HTR-8/SVneo (cell line): ENCODE measurements at places on chromosomes 5 and 9.

GRCh38 chr9:89400403-89401116, 82.3 kb downstream of the SECISBP2 start:
- DNase-seq: no peak

- DNase-seq: no peak
Measured at GRCh38 chr5:158063052-158063451, 204.1 kb upstream of the CLINT1 start.

DNA sequence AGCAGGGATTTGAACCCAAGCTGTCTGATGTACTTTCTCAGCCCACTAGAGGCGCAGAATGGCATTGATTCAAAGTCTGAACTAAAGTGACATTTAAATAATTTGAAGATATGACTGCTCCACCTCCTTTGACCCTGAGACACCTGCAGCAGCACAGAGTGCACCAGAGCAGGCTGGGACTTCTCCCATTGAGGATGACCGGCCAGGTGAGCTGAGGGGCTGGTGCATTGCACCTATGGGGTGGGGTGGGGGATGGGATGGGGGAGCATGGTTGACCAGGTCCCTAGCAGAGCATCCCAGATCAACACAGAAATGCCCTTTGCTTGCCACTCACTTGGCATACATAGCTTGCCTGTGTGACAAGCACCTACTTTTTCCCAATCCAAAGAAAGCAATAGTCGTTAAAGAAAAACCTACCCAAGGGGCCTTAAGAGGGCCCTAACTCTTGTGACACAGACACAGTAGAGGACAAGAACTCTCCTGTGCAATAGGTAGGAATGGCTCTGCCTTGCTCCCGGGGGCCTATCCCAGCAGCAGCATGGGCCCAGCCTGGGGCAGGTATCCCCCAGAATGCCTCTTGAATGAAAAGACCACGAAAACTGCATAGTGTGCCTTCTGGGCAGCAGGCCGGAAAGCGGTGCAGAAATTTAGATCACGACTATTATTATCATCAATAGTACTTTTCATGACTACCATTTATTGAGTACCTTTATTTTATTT, 6.5 kb downstream of the SH3PXD2B start:
- DNase-seq: no peak

- no peak for DNase-seq
Measured at GRCh38 chr5:130333089-130333488, 428.8 kb downstream of the CHSY3 start.

- DNase-seq: no peak
Measured at GRCh38 chr9:137041124-137041523, 4.9 kb downstream of the NPDC1 start.

DNA sequence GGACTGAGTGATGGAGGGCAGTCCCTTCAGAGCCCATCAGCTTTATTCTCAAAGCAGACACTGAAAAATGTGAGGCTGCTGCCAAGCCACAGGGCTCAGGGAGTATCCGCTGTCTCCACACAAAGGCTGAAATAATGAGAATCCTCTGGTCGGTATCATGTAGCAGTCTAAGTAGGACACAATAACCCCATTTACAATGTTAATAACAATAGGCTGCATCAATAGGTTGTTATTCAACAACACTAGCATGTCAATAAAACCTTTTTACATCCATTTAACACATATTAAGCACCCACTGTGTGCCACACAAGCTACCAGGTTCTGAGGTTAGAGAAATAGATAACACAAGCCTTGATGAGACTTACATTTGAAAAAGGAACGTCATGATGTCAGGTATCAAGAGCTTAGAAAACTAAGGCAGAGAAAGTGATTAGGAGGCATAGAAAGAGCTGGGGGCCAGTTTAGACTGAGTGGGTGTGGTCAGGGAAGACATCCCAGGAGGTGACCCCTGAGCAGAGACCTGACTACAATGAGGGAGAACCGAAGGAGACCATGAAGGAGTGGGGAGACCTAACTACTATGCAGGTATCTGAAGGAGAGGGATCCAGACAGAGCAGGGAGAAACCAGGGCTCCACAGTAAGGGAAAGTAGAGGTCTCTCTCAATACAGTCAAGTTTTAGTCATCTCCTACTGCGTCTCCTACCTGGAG, 140.1 kb upstream of the GRIA1 start:
- no peak for DNase-seq

GRCh38 chr9:114299286-114300152, 23.4 kb upstream of the ORM1 start:
- no peak for DNase-seq

DNA sequence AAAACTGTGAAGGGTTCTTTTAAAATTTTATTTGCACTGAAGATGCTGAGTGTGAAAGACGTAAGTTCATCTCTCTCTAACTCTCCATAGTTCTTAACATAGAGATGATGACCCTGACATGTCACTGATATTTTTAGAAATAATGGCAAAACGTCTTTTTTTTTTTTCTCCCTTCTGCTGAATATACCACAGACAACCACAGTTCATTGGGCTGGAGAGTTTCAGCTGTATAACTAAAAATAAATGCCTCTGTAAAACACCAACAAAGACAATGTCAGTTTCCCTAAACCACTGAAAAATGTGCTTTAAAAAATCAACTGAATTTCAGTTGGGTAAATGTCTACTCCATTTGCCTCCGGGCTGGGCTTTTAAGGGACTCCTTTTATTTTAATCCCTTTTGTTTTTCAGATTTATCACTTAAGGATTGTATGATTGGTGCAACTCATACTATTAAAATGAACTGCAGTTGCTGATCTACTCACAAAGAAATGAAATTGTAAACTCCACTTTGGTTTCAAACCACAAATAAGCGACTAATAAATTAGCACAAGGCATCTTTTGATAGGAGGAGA, 830.9 kb upstream of the WWC1 start:
- DNase-seq: no peak

DNA sequence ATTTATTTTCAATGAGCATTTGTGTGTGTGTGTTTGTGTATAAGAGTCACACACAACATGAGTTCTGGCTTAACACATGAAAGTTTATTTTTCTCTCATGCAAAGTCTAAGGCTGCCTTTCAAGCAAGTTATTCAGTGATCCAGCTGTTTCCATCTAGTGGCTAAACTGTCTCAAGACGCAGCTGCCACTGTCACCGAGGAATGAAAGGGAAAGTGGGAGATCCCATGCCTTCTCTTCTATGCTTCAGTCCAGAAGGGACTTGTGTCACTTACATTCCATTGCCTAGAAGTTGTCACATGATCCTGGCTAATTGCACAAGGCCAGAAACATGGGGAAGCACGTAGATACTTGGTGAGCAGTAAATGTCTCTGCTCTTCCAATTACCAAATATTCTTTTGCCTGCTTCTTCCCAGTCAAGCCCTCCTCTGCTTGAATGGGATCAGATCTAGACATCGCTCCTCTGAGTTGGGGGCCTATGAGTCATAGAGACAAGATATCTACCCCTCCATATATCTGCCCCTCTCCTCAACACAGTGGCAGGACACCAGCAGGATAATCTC, 30.4 kb upstream of the SLIT3 start:
- DNase-seq: no peak

DNA sequence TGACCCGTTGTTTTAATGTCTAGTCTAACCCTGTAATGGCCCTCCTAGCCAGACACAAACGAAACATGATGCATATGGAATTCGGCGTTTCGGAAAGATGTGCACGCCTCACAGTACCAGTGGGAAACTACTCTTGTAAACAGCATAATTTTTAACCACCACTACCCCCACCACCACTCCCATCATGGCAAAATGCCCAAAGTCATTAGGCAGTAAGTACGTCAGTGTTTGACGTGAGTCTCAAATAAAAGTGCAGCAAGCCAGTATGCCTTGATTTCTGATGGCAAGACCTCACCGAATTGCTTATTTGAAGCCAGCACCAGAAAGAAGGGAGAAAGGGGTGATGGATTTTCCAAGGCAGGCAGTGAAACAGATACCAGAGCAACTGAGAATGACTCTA, 71.4 kb downstream of the ADRB2 start:
- no peak for DNase-seq

- DNase-seq: no peak
Measured at GRCh38 chr5:177501874-177502678, 4.7 kb upstream of the PDLIM7 start.

- no peak for DNase-seq
Measured at GRCh38 chr5:37751227-37751626, 88.6 kb downstream of the GDNF start.

- peak; percentile 23 for DNase-seq
Measured at GRCh38 chr5:66987949-66988838, 208.4 kb downstream of the CD180 start.

GRCh38 chr9:32570262-32570661, 2.7 kb downstream of the NDUFB6 start:
- no peak for DNase-seq

GRCh38 chr9:78171651-78172050, 64.2 kb upstream of the CEP78 start:
- DNase-seq: no peak

DNA sequence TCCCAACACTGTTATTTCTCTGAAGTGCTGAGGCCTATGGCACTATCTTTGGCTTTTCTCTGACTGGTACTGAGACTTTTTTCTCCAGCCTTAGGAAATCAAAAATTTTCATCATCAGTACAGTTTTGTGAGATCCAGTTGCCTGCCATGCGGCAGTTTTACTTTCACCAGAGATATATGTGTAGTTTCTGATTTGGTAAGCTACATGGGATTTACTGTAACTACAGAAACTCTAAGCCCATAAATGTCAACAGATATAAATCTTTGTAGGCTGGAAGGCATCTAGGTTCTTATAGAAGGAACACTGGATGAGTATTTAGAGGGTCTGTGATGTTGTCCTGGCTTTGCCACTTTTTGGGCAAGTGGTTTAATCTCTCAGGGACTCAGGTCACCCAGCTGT, 69.0 kb downstream of the DOCK2 start:
- DNase-seq: no peak

- no peak for DNase-seq
Measured at GRCh38 chr9:116842658-116843057, 155.6 kb downstream of the TRIM32 start.

DNA sequence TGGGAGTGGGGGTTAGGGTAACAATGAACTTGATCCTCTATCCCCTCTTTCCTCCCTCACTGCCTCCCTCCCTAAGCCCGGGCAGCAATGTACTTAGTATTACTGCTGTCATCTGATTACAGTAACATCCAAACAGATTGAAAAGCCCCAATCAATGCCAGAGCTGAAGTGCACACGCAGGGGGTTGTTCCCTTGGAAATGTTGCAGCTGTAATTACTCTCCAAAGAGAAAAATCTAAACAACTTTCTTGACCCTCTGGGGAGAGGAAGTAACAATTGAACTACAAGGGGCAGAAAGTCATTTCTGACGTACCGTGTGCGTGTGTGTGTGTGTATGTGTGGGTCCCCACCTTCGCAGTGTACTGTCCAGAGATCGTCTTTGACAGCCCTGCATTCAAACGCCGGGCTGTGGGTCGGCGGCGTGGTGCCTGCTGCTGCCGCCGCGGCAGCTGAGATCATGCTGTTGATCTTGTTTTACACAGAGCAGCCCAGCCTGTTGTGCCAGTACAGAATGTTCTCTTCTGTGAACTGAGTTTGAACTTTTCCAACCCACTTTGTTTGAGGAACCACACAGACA, 66.0 kb upstream of the KLF9 start:
- no peak for DNase-seq

GRCh38 chr9:91395106-91395552, 28.5 kb downstream of the NFIL3 start:
- peak; percentile 22 for DNase-seq

DNA sequence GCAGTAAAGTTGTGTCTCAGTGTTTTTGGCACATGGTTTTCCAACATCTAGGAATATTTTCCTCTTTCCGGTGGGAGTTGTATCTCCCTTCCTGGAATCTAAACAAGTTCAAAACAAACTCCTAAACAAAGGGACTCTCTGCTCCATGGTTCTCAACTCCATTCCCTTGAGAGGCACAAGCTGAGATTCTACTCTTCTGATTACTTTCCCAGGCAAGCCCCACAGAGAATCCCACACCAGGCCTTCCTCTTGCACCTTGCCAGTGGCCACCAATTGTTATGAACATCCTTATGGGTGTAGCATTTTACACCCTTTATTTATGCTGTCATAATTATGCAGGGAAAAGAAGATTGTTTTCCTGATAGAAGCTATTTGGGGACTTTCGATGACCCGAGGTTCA, 25.8 kb upstream of the SH3TC2 start:
- no peak for DNase-seq
